ENCODE measurements at places on chromosomes 3 and 15. TPM values are rescaled to one million over a fixed set of nuclear protein-coding genes. Genes with fewer than 3 reads are reported as not detected.

Gene ARL14
- not detected for total RNA-seq

Gene HTR3E
- total RNA-seq, result not detected

- peak; percentile 82 for DNase-seq
These were observed 193.4 kb upstream of the RASGRP1 start for GRCh38 chr15:38758043-38758442.

Gene RSL24D1
- 103 TPM for total RNA-seq

DNA sequence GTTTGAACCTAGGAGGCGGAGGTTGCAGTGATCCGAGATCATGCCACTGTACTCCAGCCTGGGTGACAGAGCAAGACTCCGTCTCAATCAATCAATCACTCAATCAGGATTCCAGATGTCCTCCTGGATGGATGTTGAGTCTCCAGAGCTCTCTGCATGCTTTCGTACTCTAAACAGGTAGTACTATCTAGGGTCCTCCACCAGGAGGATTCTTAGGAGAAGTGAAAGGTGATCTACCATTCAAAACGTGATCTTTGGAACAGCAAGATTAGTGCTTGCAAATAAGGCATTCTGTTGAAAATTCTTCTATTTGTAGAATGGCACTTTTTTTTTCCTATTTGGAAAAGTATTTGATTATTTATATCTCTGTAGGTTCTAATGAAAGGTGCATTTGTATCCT lies 34.3 kb downstream of the CNOT10 start:
- no peak for DNase-seq

Gene FOXB1
- not detected for total RNA-seq

DNA sequence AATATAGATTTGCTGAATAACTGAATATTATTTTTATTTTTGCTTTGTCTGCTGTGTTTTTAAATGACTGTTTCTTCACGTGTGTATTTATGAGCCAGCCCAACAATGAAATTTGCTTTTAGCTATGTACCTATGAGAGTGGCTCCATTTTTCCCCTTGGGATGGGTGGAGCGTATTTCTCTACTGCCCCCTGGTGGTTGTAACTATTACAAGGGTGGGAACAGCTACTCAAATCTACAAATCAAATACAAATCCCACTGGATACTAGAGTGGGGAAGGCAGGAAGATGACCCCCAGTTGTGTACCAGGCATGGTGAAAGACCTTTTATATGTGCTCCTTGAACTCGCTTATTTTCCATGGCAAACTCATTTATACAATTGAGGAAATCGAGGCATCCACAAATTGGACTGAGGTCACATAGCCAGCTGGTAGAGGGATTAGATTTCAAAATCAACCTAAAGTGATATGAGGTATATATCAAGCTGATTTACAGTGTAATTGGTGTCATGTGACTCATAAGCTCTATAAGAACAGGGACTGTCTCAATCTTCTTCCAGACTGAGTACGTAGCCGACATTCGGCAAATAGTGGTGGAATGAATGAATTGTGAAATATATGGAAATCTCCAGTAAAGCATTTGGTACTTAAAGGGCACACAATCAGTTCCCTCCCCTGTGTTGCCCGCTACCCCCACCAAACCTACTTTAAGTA lies 69.5 kb upstream of the VEPH1 start:
- peak; percentile 37 for DNase-seq

- peak; percentile 98 for DNase-seq
These were observed at the start of gene THBS1 for GRCh38 chr15:39580485-39581241. THBS1 (plus strand) TSS chr15:39581079; CDS start chr15:39581858, 779 bp downstream.

DNA sequence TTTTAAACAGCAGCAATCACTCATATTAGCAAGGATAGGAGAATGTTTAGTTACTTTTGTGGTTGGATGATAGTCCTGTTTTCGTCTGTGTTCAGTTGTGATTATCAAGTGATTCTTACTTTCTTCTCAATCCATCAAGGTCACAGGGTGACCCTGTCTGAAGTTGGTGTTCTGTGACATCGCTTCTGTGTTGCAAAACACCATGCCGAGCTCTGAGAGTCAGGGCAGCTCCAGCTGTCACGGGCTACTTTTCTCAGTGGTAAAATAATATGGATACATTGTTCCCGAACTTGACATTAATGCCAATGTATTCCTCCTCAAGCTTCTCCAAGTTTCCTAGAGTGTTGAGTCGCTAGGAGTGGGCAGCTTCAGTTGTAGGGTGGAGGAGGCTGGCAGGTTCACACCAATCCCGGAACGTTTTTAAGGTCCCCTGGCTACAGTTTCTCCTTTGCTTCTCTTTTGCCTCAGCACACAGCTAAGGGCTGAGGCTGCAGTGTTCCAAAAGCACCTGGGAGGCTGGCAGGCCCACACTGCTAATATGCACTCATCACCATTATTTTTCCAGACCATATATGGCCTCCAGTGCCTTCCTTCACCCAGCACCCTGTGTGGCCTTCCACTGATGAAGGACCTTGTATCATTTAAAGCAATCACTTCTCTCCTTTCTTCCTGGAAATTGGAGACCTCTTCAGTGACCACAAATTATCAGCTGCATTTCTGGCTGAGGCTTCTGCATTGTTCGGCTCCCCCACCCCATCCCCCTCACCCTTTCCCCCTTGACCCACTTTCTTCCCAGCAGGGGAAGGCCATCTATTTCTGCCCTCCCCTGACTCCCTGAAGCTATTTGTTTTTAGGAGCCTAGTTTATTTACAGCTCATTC lies 25.8 kb downstream of the COLQ start:
- DNase-seq, result no peak

DNA sequence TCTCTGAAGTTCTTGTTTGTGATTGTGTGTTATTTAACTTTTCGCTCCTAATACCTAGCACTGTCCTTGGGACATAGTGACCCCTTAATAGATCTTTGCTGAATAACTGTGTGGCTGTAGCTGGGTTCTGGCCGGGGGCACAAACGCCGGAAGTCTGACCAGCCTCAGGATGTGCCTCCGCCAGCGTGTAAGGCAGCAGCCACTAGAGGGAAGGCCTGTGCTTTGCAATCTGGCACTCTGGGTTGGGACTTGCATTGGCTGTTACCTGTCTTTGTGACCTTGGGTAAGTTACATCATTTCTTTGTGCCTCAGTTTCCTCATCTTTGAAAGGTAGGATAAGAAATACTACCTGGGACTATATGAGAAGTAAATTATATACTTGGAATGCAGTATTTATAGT lies 158.7 kb downstream of the GHSR start:
- no peak for DNase-seq

Gene PROK2
- not detected for total RNA-seq

Gene PRR23A
- not detected for total RNA-seq

GRCh38 chr3:53705024-53705745 lies 141.0 kb downstream of the CHDH start:
- no peak for DNase-seq

Gene LRTM1
- not detected for total RNA-seq

Gene SLC28A1
- total RNA-seq, result not detected

DNA sequence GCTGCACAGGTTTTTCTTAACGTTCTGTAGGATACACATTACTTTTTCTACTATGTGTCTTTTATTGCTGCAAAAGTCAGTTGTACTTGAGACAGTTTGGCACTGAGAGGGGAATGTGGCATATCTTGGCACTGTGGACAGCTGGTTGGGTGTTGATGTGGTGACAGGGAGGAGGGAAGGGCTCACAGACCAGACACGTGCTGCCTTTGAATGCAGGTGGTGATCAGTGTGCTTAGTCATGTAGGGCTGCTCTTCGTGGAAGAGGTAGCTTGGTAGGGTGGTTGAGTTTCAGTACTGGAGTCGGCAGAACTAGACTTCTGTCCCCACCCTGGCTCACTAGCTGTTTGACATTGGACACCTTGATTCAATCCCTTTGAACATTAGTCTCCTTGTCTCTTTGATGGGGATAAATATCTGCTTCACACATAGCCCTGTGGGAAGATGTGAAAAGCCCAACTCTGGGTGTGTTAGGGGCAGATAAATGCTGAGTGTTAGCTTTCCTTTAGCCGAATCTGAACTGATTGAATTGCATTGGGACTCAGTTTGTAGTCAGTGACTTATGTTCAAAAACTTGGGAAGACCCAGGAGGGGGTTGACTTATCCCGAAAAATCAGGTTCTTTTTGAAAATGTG lies 108.4 kb downstream of the PTPRG start:
- no peak for DNase-seq

GRCh38 chr3:49781415-49782199 lies 4.7 kb downstream of the IP6K1 start:
- no peak for DNase-seq

Gene RNU6-1
- not detected for total RNA-seq

DNA sequence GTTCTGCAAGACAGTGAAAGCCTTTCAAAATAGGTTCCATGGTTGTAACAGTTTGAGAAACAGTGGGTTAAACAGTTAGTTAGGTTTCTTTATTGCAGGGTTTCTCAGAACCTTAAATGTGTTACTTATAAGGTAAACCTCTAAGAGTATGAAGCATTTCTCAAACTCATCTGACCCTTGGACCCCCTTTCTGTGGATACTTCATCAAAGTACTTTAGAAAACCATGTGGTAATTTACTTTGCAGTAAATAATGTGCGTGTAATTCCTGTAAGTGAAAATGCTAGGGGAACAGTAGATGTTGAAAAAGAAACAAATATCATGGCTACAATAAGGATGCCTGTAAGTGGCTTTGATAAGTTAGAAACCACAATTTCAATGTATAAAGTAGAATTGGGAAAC lies 354.6 kb upstream of the RARB start:
- no peak for DNase-seq

DNA sequence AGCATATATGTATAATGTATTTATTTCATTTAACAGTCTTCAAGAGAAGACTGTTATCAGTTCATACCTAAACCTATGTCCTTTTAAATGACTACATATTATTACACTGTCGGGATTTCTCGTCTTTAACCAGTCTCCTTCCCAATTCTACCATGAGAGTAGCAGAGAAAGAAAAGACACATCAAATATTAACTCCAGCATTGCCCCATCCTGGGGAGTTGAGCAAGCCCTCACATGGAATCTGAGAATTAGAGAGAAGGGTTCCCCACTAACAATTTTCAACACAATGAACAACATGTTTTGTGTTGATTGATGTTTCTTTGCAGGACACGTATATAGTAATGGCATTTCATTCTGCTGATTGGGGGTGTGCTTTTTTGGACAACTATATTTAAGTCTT lies 257.4 kb downstream of the ADAMTSL3 start:
- DNase-seq, result no peak

- DNase-seq, result no peak
These were observed 246.2 kb upstream of the CHRM5 start for GRCh38 chr15:33722005-33722672.

GRCh38 chr3:151315136-151315535 lies 1.5 kb downstream of the GPR87 start:
- DNase-seq, result peak; percentile 76

DNA sequence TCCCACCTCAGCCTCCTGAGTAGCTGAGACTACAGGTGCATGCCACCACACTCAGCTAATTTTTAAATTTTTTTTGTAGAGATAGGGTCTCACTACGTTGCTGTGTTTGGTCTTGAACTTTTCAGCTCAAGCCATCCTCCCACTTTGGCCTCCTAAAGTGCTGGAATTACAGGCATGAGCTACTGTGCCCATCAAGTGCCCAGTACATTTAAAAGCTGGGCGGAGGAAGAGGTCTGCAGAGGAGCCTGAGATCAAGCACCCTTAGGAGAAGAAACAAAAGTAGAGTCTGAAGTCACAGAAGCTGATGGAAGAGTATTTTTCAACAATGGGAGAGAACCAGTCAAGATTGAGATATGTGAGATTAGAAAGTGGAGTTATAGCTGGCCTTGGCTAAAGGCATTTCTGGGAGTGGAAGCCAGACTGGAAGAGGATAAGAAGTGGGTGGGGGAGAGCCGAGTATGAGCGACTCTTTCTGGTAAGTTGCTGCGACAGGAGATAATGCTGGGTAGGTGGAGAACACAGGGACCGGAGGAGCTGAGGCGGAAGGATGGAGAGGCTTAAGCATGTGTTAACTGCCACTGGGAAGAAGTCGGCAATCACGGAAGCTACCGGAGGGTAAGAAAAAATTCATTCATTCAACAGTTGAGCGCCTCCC lies 782 bp upstream of the IREB2 start:
- no peak for DNase-seq

GRCh38 chr15:69578787-69579583 lies 126.4 kb downstream of the RPLP1 start:
- DNase-seq, result no peak

Gene TRPM1
- total RNA-seq, result 0.08 TPM

Gene CDC25A
- total RNA-seq, result 36.0 TPM

Gene BMF
- total RNA-seq, result 6.2 TPM

- no peak for DNase-seq
These were observed 6.5 kb upstream of the CPEB1 start for GRCh38 chr15:82653483-82654168.

DNA sequence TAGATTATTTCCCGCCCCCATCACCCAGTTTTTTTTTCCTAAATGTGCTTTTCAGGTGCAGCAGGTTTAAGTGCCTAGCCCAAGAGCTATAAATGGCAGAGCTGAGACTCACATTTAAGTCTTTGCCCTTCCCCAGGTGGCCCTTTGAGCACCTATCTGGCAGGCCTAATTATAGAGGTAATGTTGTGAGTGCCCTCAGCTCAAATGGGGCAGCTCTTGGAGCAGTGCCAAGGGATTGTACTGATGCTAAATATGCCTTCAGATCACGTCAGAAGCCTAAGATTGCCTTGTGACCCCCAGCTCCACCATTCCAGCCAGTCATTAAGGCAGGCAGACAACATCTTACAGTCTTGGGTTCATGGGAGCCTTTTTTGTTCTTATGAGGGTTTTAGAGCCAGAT lies 159.5 kb downstream of the RPLP1 start:
- peak; percentile 39 for DNase-seq

GRCh38 chr15:51312166-51313073 lies 26.0 kb downstream of the CYP19A1 start:
- no peak for DNase-seq

DNA sequence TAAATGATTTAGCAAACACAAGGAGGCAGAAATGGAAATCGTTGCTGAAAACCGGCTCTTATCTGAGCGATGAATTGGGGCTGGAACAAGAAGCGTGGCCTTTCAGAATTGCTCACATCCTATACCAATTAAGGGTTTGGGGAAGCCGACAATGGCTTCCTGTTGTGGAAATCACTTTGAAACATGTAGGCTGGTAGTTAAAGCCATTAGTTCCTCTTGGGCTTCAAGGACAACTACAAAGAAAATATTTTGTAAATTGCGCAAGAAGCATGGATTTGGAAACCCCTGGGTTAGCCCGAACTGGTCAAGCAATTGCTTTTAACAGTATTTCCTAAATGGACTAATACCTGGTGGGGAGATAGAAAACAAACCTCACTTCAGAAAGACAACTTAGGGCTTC lies 182.4 kb downstream of the ADAMTS9 start:
- DNase-seq, result no peak

Gene MOBP
- total RNA-seq, result not detected

Gene SV2B
- not detected for total RNA-seq

GRCh38 chr3:111761309-111761795 lies 97.7 kb upstream of the PHLDB2 start:
- DNase-seq, result no peak

Gene MINAR1
- total RNA-seq, result 0.38 TPM
